RWPE2 (cell line): ENCODE measurements at places on chromosomes 2 and 18.

DNA sequence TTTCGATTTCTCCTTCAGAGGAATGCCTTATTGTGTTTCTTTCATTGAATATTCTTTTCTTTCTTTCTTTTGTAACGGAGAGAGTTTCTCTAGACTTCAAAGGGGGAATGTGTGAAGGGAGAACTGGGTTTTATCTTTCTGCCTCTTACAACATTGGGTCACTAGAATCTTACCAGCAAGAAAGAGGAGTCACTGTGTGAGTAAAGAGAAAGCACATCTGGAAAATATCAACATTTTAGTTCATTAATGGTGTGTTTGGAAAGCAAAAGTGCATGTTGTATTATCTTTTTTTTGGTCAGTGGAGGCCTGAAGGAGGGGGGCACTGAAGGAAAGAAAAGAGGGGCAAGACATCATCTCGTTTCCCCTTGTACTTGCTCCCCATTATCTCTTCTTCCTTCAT lies 86.6 kb upstream of the THOC1 start:
- DNase-seq, result no peak

- DNase-seq, result no peak
Measured at GRCh38 chr2:113182471-113183260, 8.9 kb downstream of the PSD4 start.

DNA sequence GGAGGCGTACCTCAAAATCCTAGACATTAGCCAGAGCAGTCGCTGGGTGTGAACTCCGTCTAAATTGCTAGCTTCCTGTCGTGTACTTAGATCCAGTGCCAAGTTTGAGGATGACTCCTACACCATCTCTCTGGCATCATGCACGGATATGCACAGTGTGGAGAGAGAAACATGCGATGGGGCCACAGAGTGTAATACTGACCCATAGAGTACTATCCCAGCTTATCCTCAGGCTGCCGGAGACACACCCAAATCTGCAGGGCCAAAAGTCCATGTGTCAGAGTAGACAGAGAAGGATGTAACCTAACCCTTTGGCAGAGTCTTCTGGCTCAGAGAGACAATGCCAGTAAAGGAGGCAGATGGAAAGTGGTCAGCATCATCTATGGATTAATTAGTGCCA lies 84.2 kb downstream of the ARL4C start:
- no peak for DNase-seq

DNA sequence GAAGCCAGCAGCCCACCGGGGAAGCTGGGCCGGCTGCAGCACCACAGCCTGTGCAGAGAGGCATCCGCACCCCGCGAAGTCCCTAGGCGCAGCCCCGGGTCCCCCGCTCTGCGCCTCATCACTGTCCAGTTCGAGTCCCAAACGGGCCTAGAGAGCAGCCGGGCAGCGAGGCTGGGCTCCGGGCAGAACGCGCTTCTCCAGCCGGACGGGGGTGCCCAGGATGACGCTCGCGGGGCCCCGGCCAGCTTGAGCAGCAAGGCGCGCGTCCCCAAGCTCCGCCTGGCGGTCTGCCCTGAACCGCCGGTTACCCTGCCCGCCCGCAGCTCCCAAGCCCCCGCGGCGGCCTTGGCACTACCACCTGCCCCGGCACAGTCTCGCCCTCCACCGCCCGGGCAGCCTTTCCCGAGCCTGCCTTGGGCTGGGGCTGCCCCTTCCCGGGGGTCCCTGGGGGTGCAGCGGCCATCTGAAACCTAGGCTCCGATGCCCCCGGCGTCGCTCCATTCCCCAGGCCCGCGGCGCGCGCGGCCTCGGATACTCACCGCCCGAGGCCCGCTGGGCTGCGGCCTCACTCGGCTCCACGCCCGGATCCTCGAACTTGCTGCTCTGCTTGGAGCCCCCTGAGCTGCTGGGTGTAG lies 591 bp downstream of the SLC16A14 start:
- DNase-seq, result peak; percentile 74

GRCh38 chr2:189437926-189438325 lies 3.3 kb upstream of the WDR75 start:
- DNase-seq, result no peak

GRCh38 chr2:66433945-66434678 lies 813 bp upstream of the MEIS1 start:
- no peak for DNase-seq

- DNase-seq, result no peak
Measured at GRCh38 chr2:387980-388421, 100.1 kb upstream of the ALKAL2 start.
